ENCODE measurements at places on chromosomes 6 and 20.

- DNase-seq: no peak
These were observed at the start of gene FHL5 for GRCh38 chr6:96562886-96563285. TSS of gene FHL5 (plus strand) at chr6:96563128. CDS start at chr6:96603614, 40,486 bp downstream.

DNA sequence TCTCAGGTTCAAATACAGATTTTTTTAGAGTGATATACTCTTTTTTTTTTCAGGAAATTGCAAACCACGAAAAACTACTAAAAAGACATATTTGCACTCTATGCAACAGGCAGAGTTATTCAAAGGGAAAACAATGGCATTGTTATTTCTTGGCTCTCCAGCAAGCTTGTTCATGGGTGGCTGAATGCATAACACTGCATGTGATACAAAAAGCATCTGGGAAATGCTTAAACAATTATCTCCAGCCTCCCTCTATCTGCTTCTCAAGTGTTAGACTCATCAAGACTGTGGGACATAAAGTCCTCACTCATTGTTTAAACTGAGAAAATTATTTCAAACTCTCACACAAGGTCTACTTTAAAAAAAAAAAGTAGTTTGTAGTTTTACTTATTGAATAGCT lies 7.3 kb upstream of the COL12A1 start:
- DNase-seq: no peak

- DNase-seq: peak; percentile 92
These were observed 13.1 kb downstream of the BMP2 start for GRCh38 chr20:6780433-6781190.

DNA sequence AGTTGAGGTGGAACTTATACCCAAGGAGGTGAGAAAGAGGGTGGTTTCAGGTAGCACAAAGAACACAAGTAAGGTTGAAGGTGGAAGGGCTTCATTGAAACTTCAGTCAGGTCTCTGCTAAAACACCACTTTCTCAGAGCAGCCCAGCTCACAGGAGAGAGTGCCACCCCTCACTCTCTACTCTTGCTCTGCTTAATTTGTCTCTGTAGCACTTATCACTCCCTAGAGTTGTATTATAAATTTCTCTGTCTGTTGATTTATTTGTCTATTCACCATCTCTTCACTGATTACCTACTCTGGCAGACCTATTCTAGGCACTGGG lies 353.8 kb upstream of the CNR1 start:
- no peak for DNase-seq

DNA sequence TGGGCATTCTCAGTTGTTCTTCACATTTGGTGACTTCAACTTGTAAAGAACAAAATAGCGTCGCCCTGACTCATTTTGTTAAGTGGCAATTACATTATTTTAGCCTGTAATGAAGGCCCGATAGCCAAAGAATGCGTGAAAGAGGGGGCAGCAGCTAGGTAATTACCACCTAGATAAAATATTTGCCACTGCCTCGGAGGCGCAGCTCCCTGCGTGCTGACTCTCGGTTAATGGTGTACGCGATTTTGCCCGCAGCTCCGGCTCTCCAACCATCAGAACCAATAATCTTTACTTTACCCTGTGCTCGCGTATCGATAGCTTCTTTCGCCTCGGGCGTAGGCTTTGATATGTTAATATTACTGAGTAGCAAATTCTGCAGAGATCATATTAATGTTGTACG lies 8.7 kb downstream of the TFAP2D start:
- DNase-seq: no peak

- DNase-seq: no peak
These were observed 69.5 kb upstream of the MAP3K7 start for GRCh38 chr6:90656325-90656724.

GRCh38 chr20:36344517-36345132 lies 38.5 kb downstream of the DLGAP4 start:
- DNase-seq: no peak

DNA sequence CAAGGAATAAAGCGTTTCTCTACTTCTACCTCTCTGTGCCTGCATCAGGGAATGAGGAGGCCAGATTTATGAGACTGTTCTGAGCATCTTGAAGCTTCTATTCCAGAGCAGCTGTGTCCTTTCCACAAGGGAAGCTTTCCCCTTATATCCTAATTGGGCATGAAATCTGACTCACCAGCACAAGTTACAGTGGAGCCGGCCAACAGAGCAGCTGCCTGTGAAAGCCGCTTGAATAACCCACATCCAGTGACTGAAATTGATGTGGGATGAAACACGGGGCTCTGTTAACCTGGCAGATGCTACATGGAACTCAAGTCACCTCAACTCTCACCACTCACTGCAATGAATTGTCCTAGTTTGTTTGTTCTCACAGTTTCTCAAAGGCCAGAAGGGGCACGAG lies 400.3 kb downstream of the TFAP2A start:
- no peak for DNase-seq

GRCh38 chr20:32562495-32562911 lies 22.6 kb downstream of the NOL4L start:
- no peak for DNase-seq

- no peak for DNase-seq
These were observed 3.5 kb downstream of the OCSTAMP start for GRCh38 chr20:46546936-46547335.

- no peak for DNase-seq
These were observed 158.3 kb downstream of the BMP2 start for GRCh38 chr20:6925744-6926278.

GRCh38 chr6:90835596-90836212 lies 248.8 kb upstream of the MAP3K7 start:
- peak; percentile 35 for DNase-seq

DNA sequence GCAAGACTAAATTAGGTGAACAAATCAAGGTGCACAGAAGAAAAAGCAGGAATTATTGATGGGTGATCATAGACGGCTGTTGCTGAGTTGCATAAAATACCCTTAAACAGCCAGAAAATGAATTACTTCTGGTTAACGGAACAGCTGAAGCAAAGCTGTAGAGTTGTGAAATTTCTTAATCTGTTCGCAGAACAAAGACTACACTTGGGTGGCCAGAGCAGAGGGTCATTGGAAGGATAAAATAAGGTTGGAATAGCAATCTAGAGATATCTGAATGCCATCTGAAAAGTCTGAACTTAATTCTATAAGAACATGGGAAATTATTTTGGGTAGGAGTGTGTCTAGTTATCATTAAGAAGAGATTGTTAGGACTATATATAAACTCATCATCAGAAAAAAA lies 339.1 kb upstream of the RSPO3 start:
- DNase-seq: no peak

DNA sequence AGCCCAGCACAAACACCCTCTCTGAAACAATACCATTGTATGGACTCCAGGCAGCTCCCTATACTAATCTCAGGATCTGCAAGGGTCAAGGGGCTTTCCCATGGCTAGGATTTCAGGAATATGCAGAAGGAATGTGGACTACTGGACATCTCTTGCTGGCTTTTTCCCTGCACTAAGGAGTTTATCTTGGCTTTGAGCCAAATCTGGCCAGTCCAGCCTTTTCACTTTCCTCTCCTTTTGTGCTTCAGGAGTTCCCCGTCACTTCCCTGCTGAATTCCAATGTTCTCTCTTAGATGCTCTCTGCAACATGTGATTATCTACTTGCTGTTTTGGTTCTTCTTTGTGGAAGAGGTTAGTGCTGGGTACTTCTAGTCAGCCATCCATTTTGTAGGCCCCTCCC lies 568.2 kb downstream of the HDGFL1 start:
- no peak for DNase-seq

DNA sequence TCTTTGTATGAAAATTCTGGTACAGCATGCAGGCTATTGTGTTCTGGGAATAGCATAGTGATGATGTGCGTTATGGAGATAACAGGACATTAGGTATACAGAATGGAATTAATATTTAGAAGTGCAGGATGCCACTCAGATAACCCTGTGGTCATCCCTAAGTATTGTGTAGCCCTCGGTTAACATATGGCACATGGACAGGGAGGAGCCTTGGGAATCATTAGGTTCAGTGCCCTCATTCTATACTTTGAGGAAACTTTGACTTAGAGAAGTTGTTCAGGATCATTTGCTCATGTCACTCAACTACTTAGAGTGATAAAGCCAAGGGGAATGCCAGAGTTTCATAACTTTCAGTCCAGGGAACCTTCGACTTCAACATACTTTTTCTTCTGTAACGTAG lies 185.9 kb downstream of the UST start:
- DNase-seq: no peak

- no peak for DNase-seq
These were observed 602.5 kb downstream of the PHF3 start for GRCh38 chr6:64238071-64238470.

GRCh38 chr6:129994410-129994809 lies 24.0 kb upstream of the L3MBTL3 start:
- no peak for DNase-seq

- DNase-seq: no peak
These were observed 100.6 kb upstream of the MLIP start for GRCh38 chr6:54010340-54011276.

DNA sequence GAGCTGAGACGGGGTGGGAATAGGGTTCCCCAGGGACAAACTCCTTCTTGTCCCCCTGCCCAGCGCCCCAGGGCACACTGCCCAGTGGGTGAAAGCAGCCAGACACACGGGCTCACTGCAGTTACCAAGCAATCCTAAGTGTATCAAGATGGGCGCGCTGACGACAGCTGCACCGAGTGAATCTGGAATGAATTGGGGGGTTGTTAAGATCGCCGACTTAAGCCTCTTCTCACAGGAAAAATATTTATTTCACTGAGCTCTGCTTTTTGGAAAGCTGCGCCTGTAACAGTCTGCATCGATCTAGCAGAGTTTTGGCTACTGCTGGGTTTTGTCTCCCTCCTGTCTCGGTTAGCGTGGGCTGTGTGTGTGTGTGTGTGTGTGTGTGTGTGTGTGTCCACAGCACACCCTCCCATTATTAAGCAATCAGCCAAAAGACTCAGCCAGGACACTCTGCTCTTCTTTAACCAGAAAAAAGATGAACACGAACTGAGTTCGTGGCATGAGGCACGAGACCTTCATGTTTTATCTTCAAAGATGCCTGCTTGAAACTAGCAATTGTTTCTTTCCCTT lies 35.9 kb downstream of the RIPOR3 start:
- no peak for DNase-seq

- DNase-seq: no peak
These were observed 211.0 kb upstream of the ARG1 start for GRCh38 chr6:131362070-131362469.

GRCh38 chr6:24093381-24093780 lies 32.6 kb upstream of the NRSN1 start:
- no peak for DNase-seq

DNA sequence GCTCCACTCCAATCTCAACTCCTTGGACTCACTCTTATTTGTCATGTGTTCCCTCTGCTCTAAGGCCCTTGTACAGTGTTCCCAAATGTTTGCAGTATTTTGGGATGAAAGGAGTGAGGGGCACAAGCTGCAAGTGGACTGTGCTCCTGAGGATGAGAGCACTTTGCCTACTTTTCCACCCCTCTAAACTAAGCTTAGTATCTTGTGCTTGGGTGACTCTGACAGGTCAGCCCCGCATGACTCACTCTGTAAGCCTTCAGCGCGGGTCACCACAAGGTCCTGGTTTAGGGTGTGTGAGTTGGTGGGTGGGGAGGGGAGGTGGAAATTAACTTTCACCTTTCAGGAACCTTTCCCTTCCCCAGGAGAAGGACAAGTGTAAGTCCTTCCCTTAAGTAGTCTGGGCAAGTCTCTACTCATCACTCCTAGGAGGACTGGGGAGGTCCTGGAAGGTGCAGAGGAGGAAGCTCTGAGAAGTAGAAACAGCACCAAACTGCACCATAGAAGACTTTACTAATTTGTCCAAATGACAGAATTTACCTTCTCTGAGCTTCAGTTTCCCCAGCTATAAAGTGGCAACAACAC lies 68.8 kb upstream of the EPB41L1 start:
- no peak for DNase-seq

GRCh38 chr6:126030045-126030444 lies 43.7 kb downstream of the TRMT11 start:
- no peak for DNase-seq

DNA sequence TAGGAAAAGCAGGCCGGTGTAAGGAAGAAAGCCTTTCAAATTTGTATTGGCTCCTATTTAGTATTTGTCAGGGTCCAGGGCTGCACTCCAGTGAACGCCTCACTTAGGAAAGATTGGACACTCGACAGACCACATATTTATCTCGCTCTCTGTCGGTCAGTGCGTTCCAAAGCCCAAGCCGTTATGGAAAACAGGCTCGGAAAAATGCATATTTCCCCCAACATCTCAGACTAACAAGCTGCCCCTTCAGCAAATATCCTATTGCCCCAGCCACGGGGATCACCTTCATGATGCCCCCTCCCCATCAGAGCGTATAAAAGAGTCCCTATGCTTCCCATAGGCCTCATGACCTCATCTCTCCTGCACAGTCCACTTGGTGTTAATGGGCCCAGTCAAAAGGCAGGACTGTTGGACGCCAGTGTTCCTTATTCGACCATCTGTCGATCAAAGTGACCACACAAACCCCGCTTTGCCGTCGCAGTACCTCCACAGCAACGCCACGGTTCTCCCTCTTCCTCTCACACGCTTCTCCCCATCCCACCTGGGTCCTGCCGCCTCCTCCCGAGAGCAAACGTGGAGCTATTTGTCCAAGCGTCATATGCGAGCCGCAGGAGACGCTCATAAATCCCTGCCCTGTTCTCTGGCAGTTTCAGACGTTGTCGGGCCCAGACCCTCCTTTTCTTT lies 63.3 kb downstream of the NPEPL1 start:
- DNase-seq: no peak

DNA sequence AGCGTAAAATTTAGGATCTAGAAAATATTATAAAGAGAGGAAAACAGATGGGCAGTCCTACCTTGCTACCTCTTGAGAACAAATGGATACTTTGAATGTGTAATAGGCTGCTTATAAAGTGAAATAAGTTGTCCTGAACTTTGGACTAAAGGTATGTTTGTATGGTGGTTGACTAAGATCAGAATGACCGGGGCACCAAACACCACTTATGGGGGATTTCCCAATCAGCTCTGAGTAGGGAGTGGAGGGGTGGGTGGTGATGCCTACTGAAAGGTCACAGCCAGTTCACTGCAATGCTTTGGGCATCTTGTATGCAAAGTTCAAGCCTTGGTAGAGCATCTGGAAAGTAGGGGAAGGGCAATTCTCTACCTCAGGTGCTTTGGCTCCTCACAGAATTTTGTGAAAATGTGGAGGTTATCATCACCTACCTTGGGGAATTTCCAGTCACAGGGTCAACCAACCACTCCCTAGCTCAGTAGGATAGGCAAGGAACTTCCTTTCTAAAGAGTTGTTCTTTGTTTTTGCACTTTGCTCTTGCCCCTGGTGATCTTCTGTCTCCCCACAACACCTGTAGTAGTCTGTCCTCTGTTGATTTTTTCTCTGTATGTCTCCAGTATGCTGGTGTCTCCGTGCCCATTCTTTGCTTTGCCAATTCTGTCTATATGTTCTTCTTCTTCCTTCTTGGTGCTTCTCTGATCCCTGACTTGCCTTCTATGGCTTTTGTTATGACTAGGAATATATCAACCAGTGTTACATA lies at the start of gene TRIM31:
TRIM31 (minus strand) TSS at position 88 of the 757 bp plus-strand sequence. CDS start 285 bp downstream, outside the sequence.
- DNase-seq: no peak

Data from NCI-H1105 (cell line).